NCI-H460 (cell line): ENCODE measurements at places on chromosomes 12 and 14.

GRCh38 chr12:117155278-117156060, 34.8 kb downstream of the FBXO21 start:
- DNase-seq, result peak; percentile 62

DNA sequence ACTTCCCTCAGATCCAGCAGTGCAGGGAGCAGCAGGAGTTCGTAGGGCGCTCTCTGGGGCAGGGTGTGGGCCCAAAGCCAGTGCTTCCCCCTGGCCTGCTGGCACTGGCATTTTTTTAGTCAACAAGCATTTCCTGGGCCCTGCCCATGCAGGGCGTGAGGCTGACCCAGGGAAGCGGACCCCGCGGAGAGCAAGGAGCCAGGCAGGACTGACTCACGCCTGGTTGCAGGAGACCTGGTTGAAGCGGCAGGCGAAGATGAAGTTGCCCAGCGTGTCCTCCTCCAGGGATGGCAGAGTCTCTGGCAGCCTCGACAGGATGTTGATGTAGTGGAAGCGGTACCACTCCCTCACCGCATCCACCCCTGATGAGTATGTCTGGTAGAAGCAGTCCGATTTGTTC, 13.5 kb downstream of the SCNN1A start:
- DNase-seq, result no peak

- DNase-seq, result no peak
These were observed 76.8 kb downstream of the NUMB start for GRCh38 chr14:73381380-73382013.

DNA sequence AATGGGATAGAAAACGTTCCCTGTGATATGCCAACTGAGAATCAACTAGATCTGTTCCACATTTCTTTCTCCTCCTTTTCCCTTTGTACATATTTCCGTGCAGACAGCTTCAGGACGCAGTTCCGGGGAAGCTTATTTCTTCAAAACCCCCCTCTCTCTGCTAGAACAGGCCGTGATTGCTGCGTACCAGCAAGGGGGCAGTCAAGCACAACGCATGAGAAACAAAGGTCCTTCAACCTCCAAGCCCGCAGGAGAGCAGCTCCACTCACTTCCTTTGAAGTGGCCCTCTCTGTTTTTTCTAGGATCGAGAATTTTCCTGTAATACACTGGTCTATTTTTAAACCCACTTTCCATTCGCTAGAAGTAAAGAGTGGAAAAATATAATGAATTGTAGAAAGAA, 80.8 kb downstream of the ZNF664 start:
- peak; percentile 25 for DNase-seq

GRCh38 chr12:95859344-95859816, 628 bp downstream of the SNRPF start:
- no peak for DNase-seq

- peak; percentile 39 for DNase-seq
These were observed 1.3 kb downstream of the GPR137C start for GRCh38 chr14:52553671-52554575.

DNA sequence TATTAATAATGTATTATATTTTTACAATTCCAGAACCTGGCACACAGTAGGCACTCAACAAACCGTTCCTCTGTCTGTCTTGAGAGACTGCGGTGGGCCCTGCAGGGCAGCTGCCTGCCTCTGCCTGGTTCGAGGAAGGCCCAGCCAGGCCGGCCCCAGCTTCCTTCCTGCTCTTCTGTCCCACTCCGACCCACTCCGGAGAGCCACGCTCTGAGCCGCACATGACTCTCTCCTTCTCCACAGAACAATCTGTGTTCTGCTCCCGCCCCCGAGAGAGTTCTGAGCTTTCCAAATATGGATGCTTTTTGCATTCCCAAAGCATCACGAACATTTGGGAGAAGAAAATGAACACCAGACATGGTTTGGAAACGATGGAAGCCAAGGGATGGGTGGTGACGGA, 57.3 kb downstream of the TTC7B start:
- DNase-seq, result no peak

GRCh38 chr12:99002156-99002555, 357.1 kb downstream of the APAF1 start:
- no peak for DNase-seq

GRCh38 chr14:85856430-85856829, 326.5 kb downstream of the FLRT2 start:
- peak; percentile 8 for DNase-seq

- no peak for DNase-seq
These were observed 43.0 kb upstream of the SELPLG start for GRCh38 chr12:108676707-108677106.

GRCh38 chr12:27293463-27293862, 39.2 kb upstream of the BMAL2 start:
- DNase-seq, result no peak
